ENCODE measurements at places on chromosomes 4 and X.

DNA sequence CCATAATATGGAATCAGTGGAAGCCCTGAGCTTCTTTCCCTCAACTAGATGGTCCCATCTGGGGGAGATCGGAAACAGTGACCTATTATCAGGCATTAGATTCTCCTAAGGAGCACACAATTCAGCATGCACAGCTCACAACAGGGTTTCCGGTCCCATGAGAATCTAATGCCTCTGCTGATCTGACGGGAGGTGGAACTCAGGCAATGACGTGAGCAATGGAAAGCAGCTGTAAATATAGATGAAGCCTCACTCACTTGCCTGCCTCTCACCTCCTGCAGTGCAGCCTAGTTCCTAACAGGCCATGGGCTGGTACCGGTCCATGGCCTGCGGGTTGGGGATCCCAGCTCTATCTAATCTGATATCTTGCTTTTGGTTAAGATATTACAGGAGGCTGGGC, 88.9 kb downstream of the COX7B2 start:
- no peak for DNase-seq

DNA sequence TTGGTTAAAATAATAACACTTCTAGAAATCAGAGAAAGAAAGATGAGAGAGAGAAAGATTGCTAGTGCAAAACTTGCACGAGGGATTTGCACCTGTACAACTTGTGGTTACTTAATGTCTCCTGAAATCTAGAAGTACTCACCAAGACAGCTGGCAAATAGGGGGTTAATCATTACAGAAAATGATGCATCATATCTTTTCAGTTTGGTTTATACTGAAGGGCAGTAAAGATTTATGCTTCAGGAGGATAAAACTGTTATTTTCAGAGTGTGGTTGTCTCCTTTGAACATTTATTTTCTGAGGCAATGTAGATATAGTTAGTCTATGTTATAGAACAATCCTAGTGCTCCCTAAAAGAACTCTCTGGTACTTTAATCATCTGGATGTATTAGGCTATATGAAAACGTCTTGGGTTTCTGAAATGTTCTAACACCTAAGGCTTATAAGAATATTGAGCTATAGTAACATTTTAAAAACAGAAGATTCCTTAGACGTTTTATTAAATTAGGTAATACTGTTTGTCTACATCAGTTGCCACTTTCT, 13.3 kb downstream of the ATOH1 start:
- no peak for DNase-seq

GRCh38 chrX:21354725-21355124, 19.5 kb upstream of the CNKSR2 start:
- no peak for DNase-seq

DNA sequence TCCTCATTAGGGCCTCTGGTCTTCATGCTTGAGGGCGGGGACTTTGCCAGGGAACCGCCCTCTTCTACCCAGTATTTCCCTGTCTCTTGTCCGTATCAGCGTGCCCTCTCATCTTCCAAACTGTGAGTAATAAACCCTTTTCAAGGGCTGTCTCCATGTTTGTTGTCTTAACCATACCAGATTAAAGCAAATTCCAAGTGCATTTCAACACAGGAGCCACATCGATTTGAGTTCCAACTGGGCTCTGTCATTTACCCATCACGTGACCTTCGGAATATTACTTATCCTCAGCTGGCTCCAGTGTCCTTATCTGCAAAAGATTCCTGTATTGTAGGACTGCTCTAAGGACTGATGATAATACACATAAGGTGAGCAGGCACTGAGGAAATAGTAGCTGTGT, 6.4 kb upstream of the PHEX start:
- DNase-seq: no peak

DNA sequence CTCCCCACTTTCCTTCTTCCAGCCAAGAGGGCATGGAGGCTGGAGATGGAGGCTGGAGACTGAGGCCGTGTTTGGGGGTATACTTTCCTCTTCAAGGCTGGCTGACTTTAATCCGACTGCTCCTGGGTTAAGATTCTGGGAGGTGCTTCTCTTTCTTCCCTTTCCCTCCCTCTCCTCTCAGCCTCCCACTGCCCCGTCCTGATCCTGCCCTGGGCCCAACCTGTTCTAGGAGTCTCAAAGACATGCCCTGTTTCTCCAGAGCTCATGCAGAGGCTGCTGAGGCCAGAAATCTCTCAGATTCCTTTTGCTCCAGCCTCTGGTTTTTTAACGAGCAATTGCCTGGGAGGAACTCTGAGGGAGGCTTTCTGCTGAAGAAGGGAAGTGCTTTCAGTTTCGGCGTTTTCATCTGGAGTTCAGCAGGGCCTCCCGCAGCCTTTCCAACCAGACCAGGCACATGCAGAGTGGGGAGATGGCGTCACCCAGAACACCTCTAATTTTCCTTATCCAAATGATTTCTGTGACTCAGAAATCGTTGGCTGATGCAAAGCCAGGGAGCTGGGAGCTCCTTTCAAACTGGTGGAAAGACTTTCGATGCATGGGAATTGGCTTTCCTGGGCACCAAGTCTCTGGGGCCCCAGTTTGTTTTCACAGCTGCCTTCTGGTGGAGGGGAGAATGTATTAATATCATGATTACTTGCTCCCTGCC, 34.5 kb upstream of the FAM9C start:
- no peak for DNase-seq

DNA sequence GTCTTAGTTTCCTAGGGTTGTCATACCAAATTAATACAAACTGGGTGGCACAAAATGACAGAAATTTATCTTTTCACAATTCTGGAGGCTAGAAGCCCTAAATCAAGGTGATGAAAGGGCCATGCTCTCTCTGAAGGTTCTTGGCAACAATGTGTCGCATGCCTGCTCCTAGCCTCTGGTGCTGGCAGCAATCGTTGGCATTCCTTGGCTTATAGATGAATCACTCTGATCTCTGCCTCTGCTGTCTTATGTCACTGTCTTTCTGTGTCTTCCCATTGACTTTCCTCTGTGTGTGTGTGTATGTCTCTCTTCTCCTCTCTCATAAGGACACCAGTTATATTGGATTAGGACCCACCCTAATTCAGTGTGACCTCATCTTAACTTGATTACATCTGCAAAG, 15.9 kb upstream of the INTU start:
- DNase-seq: no peak

DNA sequence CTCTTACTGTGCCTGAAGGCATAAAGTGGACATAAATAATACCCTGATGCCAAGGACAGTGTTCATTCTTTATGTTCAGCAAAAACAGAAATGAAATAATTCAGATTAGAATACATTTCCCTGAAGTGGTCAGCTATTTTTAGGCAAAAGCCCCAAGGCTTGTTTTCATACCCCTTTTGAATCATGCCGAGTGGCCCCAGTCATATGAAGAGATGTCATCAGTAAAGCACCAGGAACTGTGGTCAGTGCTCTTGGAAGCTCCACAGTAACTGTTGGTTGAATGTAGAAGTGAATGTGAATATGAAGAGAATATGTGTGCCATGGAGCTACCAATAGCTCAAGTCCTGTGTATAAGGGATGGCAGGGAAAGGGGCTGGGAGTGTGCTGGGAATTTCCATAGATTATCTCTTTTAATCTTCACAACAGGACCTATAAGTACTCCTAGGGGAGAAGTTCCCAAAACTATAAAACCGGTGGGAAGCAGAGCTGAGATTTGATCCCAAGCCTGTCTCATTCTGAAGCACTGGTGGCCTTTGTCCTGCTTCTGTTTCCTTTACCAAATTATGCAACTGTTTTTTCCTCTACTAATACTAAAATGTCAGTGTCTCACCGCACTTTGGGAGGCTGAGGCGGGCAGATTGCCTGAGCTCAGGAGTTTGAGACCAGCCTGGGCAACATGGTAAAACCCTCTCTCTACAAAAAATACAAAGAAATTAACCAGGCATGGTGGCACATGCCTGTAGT, 52.6 kb downstream of the FNIP2 start:
- DNase-seq: no peak

DNA sequence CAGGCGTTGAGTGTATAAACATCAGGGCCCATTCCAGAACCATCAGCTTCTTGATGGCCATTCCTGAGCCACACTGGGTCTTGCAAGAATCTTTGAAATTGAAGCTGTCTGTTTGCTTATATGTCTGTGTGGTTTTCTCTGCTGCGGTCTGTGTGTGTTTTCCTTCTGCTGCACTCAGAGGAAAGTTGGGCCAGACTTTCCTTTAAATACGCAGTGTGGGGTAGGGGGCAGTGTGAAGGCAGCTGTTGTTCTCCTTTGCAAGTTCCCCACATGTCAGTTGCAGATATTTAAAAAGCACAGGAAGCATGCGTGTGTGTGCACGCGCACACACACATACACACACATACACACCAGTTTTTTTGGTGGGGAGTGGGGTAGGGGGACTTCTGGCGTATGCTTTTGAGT, 32.1 kb downstream of the CCKAR start:
- no peak for DNase-seq

GRCh38 chr4:38696697-38697096, 32.7 kb downstream of the KLF3 start:
- DNase-seq: no peak

- no peak for DNase-seq
Measured at GRCh38 chrX:81336455-81337152, 134.7 kb downstream of the SH3BGRL start.

DNA sequence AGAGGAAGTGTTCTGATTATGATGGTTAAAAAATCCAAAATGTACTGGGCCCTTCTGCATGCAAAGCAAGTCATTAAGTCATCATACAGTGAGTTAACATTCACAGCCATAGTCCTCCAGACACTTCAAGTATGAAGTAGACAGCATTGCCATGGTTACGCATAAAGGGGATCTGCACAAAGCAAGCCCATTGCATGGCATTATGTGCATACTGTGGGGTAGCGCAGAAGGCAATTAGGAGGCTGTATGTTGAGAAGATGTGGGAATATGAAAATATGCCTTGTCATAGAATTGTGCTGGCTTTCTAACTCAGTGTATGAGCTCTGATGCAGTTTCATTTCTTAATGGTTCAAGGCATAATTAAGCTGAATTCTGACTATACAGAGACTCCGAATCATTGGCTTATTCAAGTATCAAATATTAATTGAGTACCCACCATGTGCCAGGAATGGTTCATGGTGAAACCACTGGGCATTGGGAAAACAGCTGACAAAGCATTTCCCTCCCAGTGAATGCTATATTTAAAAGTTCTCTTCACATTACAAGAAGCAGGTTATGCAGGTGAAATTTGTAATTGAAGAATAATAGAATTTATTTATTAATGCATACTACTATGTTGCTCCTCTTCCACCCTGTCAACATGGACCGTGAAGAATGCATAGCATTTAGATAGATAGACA, 588.9 kb downstream of the ZNF674 start:
- no peak for DNase-seq

GRCh38 chr4:101295691-101296090, 51.6 kb downstream of the PPP3CA start:
- no peak for DNase-seq

DNA sequence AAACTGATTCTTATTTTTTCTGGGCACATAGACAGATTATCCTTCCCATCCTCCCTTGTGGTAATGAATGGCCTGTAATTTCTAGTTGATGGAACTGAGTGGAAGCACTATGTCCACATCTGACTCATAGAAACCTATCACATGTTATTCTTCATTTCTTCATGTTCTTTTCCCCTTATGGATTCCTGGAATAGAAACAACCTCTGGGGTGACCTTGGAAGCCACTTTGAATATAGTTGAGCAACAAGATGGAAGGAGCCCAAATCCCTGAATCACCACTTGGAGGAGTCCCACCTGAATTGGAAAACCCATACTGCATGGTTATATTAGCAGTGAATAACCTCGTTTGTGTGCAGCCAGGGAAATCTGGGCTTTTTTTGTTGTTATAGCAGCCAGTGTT, 137.8 kb downstream of the MID1IP1 start:
- DNase-seq: no peak

DNA sequence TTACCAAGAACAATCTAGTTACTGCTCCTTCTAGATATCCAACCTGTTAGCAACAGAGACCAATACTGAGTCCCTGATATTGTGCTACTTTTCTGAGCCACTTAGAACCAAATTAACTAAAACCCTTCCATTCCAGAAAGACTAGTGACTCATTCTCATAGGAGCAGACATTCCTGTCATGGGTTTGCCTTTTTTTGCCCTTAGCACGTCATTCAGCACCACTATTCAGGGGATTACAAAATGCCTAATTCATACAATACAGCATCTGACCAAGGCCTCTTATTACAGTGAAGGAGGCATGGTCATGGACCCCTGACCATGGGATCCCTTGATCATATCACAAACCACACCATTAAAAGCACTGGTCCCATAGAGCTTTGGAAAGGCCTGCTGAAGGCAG, 123.8 kb upstream of the CXCL13 start:
- DNase-seq: no peak

DNA sequence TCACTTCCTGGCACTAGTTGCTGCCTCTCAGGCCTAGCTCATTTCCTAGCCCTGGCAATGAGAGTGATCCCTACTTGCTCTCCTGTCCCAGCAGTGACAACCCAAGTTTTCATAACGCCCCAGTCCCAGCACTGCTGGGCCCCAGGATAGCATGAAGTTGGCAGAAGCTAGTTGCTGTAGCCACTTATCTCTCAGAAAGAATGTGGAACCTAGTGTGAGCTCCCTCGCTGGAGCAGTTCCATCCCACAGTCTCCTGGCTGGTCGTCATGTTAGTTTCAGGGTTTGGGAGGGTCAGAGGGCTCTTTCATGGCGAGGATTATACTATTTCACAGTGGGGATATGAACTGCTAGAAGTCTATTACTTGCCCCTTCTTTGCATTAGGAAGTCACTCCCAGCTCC, 5.1 kb downstream of the PF4 start:
- DNase-seq: no peak

DNA sequence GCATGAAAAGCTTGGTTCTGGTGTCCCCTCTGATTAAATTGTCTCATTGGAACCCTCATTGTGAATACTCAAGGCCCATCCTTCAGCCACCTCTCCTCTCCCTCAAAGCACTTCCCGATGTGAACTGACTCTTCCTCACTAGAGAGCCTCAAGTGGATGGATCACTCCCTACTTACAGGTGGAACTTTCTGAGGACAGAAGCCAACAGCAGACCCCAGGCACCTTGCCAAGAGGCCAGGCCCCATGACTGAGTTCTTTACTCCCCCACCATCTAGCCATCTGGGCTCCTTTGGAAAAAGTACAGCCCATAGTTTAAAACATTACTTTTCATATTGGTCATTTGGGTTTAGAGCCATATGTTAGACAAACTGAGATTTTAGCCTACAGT, 224.1 kb downstream of the SHROOM3 start:
- no peak for DNase-seq

DNA sequence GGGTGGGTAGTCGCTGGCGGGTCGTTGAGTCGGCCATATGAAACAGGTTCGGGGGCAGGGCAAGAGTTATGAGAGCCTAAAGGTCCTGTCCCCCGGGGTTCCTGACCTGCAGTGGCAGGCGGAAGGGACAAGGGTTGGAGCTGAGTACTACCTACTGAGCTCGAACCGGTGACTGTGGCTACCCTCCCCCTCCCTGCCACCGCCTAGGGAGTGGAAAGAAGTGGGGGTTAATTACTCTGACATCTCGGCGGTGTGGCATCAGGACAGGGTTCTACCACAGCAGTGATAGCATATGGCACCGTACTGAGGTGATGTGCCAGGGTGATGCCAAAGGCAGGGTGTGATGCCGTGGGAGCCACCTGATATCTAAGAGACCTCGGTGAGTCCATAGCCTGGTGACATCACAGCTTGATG, 307 bp downstream of the ATG4A start:
- DNase-seq: no peak
